ENCODE measurements at places on chromosomes 11 and 22. TPM values are rescaled to one million over a fixed set of nuclear protein-coding genes. Genes with fewer than 3 reads are reported as not detected.

SOX10 gene
- total RNA-seq = not detected

NUCB2 gene
- 60.2 TPM for total RNA-seq

NOX4 gene
- total RNA-seq = 10.5 TPM

TRMT112 gene
- 364 TPM for total RNA-seq

CABP4 gene
- total RNA-seq = not detected

SYT7 gene
- total RNA-seq = 1.5 TPM

PANX3 gene
- total RNA-seq = not detected

SOX6 gene
- total RNA-seq = 5.4 TPM

CASP12 gene
- total RNA-seq = not detected

MMP1 gene
- 861 TPM for total RNA-seq

LINC01488 gene
- not detected for total RNA-seq

SGSM1 gene
- total RNA-seq = not detected

TSGA10IP gene
- total RNA-seq = not detected

CCDC89 gene
- total RNA-seq = 2.7 TPM

C11orf21 gene
- not detected for total RNA-seq

IFITM2 gene
- total RNA-seq = 518 TPM

ANO1 gene
- total RNA-seq = 1.8 TPM

TSPAN32 gene
- total RNA-seq = not detected

LDHAL6A gene
- total RNA-seq = not detected

MMP12 gene
- not detected for total RNA-seq

ENTHD1 gene
- not detected for total RNA-seq

MRPL21 gene
- 63.7 TPM for total RNA-seq

CLTCL1 gene
- total RNA-seq = 6.2 TPM

NPAS4 gene
- total RNA-seq = not detected

FXYD2 gene
- total RNA-seq = not detected

STX3 gene
- total RNA-seq = 6.7 TPM

MS4A5 gene
- not detected for total RNA-seq

BACE1-AS gene
- 2.7 TPM for total RNA-seq

GRIK4 gene
- not detected for total RNA-seq

ARHGAP32 gene
- total RNA-seq = 15.3 TPM

C11orf87 gene
- total RNA-seq = not detected

TTLL12 gene
- total RNA-seq = 32.6 TPM

ZNF214 gene
- total RNA-seq = 1.8 TPM

C22orf31 gene
- not detected for total RNA-seq

GGTLC2 gene
- not detected for total RNA-seq

OR4D11 gene
- total RNA-seq = not detected

PPM1F gene
- 25.7 TPM for total RNA-seq

SLC22A12 gene
- total RNA-seq = not detected

EXPH5 gene
- total RNA-seq = 1.7 TPM

BIRC3 gene
- 0.72 TPM for total RNA-seq

ZNF70 gene
- 4.5 TPM for total RNA-seq
